ENCODE measurements at places on chromosomes 1 and 21. TPM values are rescaled to one million over a fixed set of nuclear protein-coding genes. Genes with fewer than 3 reads are reported as not detected.

DNA sequence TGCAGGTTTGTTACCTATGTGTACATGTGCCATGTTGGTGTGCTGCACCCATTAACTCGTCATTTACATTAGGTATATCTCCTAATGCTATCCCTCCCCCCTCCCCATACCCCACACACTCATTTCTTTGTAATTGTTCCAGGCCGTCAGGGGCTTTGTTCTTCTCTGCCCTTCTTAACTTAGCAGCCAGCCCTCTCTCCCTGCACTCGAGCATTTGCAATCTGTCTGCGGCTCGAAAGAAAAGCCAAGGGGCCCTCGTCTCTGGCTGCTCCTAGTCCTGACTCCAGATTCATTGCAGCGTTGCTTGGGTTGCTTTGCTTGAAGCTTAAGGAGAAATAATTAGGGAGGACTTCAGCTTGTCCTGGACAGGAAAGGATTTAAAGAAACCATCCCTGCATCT, 85.7 kb downstream of the ATP1A1 start:
- no peaks in the 10 kb centered on the region for H3K36me3 ChIP-seq
- H3K27ac ChIP-seq, result no peak overlapping the region
- no peaks in the 10 kb centered on the region for H3K27me3 ChIP-seq
- DNase-seq, result no peak
- peaks cover 6% of the 10 kb centered on the region for H3K4me1 ChIP-seq

DNA sequence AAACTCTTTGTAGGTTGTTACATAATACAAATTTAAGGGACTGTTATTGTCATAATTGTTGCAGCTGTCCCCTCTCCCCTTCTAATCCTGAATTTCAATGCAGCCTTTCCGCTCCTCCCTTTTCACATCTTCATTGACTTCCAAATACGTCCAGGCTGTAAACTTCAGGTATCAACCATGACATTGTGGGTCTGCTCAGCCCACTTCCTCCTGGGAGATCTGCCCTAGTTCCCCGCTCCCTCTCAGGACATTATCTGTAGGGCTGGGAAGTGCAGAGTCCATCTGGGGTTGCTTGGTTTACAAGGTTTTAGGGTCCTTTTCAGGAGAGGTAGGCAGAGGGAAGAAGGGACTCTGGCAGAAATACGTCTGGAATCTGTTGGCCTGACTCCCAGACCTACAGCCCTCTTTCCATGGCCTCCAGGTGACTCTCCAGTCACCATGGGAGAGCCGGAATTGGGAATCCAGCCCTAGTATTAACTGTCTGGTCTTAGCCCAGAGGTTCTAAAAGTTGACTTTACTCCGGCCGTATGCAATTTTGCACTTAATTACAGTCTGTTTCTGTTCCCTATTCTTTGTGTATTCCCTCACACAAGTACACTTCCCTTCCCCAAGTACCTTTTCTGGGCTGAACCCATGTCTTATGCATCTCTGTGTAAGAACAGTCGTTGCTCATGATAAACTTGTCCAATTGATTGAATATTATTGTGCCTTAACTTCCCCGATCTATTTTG, 4.7 kb upstream of the DENND2D start:
- H3K4me1 ChIP-seq, result peaks cover 30% of the 10 kb centered on the region
- no peaks in the 10 kb centered on the region for H3K36me3 ChIP-seq
- H3K27ac ChIP-seq, result peak overlapping the region; percentile 100
- DNase-seq, result no peak

DNA sequence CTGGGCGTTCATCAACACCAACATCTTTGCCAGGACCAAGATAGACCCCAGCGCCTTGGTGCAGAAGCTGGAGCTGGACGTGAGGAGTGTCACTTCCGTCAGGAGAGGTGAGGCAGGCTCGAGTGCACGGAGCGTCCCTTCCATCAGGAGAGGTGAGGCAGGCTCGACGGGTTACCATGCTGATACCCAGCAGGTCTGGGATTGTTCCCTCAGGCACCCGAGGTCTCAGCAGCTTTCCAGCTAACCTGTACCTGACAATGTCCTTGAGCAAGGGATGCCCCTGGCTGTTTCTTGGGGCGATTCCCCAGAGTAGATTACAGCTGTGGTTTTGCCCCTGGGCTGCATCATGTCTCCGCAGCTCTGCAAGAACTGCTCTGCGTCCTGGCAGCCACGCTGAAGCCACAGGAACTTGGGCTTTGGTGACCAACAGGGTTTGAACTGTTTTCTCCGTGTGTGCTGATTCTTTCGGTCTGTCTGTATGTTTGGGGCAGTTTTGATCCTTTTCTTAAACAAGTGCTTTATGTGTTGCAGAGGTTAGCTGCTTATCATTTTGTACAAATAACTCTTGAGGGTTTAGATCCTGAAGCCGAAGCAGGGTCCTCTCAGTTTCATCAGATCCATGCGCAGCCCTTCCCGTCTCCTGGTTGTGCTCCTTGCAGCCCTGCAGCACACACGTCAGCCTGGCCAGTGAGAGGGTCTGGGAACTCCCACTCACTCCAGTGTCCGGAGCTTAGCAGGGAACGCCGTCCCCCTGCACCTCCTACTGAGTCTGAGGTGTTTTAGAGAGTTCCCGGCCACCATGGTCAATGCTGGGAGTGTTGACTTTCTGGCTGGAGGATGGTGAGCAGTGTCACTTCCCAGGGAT, 4.1 kb downstream of the SLX9 start:
- no peaks in the 10 kb centered on the region for H3K36me3 ChIP-seq
- no peak for DNase-seq
- H3K27me3 ChIP-seq, result no peaks in the 10 kb centered on the region
- no peak overlapping the region for H3K4me3 ChIP-seq
- peaks cover 4% of the 10 kb centered on the region for H3K4me1 ChIP-seq
- H3K27ac ChIP-seq, result no peak overlapping the region

DNA sequence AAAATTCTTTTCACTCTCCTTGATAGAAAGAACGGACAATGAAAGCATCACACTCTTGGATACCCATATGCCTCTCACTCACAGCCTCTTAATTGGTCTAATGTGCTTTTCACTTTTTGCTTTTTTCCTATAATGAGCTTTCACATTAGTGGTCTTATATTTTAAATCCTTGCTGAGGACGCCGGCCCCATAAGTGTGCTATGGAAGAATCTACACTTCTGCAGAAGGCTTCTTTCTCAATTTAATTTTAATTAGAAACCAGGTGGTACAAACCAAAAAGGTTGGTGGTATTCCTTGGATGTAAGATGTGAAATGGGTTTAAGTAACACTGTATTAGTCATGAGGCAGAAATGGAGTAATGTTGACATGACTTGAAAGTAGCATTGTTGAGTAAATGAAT, 190.6 kb upstream of the NFIA start:
- no peaks in the 10 kb centered on the region for H3K36me3 ChIP-seq
- H3K27me3 ChIP-seq, result no peaks in the 10 kb centered on the region
- H3K4me1 ChIP-seq, result no peaks in the 10 kb centered on the region
- no peak overlapping the region for H3K27ac ChIP-seq
- no peak overlapping the region for H3K4me3 ChIP-seq

DNA sequence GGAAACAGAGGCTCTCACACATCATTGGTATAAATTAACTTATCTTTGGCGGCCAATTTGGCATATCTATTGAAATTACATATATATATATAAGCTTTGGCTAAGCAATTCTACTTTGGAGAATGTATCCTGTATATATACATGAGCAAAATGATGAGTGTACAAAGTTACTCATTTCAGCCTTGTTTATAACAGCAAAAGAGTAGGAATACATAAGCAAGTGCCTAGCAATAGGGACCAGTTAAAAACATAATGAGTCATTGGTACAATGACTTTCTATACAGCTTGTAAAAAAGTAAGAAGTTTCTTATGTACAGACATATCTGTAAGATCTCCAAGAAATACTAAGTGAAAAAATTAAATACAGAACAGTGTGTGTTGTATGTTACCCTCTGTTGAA, 190.8 kb downstream of the LTN1 start:
- no peak overlapping the region for H3K4me3 ChIP-seq
- no peak overlapping the region for H3K27ac ChIP-seq
- no peaks in the 10 kb centered on the region for H3K4me1 ChIP-seq
- H3K36me3 ChIP-seq, result no peaks in the 10 kb centered on the region
- DNase-seq, result no peak

DNA sequence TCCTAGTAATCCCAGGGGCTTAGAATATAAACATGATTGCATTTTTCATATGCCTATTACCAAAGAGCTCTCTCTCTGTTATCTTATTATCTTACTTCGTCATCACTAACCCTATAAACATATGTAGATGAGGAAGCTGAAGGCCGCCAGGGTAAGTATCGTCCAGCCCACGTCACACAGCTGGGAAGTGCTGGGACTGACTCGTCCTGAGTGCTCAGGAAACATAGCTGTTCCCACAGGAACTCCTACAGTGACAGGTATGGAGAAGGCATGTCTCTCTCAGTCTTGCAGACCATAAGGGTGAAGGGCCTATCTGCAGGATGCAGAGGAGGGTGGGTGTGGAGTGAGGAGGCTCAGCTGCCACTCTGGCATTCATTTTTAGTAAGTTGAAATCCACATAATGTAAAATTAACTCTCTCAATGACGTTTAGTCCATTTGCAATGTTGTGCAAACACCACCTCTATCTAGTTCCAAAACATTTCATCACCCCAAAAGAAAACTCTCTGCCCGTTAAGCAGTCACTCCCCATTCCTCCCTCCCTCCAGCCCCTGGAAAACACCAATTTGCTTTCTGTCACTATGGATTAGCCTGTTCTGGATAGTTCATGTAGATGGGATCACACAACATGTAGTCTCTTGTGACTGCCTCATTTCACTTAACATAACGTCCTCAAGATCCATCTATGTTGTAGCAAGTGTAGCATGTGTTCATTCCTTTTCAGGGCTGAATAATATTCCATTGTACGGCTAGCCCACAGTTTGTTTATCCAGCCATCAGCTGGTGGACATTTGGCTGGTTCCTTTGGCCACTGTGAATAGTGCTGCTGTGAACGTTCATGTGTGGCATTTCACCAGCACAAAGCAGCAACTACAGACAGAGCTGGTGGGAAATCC, 68.3 kb downstream of the TCP10L start:
- H3K4me3 ChIP-seq, result no peak overlapping the region
- H3K36me3 ChIP-seq, result no peaks in the 10 kb centered on the region
- H3K27me3 ChIP-seq, result no peaks in the 10 kb centered on the region
- peaks cover 6% of the 10 kb centered on the region for H3K4me1 ChIP-seq

DNA sequence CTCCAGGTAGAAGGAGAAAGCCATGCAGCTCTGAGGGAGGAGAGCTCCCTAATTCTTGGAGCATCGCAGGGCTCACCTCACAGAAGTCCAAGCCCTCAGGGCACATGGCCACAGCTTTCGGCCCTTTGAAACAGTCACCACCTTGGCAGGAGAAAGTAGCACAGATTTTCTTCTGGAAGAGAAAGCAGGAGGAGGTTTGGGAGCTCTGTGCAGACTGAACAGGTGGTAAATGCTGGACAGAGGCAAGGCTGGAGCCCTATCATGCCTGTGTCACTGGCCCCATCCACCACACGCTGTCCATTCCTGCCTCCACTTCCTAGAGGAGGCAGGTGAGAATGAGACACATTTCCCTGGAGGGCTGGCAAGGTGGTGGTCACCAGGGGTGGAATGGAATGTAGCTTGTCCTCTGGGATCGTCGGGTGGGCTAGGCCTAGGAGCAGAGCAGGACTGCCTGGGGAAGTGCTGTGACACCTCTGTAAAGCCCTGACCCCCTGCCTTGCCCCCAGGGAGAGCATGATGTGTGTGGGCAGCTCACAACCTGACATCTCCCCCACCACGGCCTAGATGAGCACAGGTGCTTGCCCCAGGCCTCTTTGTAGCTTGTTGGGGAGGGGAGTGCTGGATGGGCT, 2.8 kb upstream of the INPP5B start:
- no peak overlapping the region for H3K4me3 ChIP-seq
- no peak overlapping the region for H3K27ac ChIP-seq
- no peaks in the 10 kb centered on the region for H3K36me3 ChIP-seq
- no peak for DNase-seq
- H3K4me1 ChIP-seq, result peaks cover 4% of the 10 kb centered on the region

GRCh38 chr1:153688276-153688675, 9.8 kb downstream of the NPR1 start:
- no peaks in the 10 kb centered on the region for H3K36me3 ChIP-seq
- H3K27ac ChIP-seq, result no peak overlapping the region
- H3K4me3 ChIP-seq, result no peak overlapping the region
- H3K27me3 ChIP-seq, result no peaks in the 10 kb centered on the region

DNA sequence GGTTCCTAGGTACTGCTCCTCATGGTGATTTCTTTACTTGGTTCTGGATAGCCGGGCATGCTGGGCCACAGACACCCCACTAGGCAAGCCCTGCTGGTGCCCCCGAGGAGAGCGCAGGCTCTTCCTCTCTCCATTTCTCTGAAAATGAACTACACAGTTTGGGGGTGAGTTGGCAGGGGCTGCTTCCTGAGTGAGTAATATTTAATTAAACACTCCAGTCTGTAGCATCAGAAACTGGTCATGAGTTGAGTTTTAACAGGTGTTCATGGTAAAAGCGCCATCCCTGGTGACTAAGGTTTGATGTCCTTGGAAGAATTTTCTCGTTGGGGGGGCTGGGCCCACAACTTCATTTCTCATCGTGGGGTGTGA, 1.7 kb downstream of the SPSB1 start:
- H3K4me3 ChIP-seq, result peak overlapping the region; percentile 95
- no peaks in the 10 kb centered on the region for H3K27me3 ChIP-seq
- H3K4me1 ChIP-seq, result peaks cover 37% of the 10 kb centered on the region
- no peaks in the 10 kb centered on the region for H3K36me3 ChIP-seq

GRCh38 chr1:59143811-59144210, 153.1 kb upstream of the FGGY start:
- no peak for DNase-seq
- no peak overlapping the region for H3K27ac ChIP-seq
- H3K27me3 ChIP-seq, result no peaks in the 10 kb centered on the region
- H3K36me3 ChIP-seq, result no peaks in the 10 kb centered on the region
- no peak overlapping the region for H3K4me3 ChIP-seq
- no peaks in the 10 kb centered on the region for H3K4me1 ChIP-seq

- H3K27me3 ChIP-seq, result no peaks in the 10 kb centered on the region
- H3K4me1 ChIP-seq, result no peaks in the 10 kb centered on the region
- H3K36me3 ChIP-seq, result no peaks in the 10 kb centered on the region
Measured at GRCh38 chr1:114235960-114236359, 82.3 kb upstream of the SYT6 start.

C8B gene
- not detected for total RNA-seq

S100A1 gene
- not detected for total RNA-seq

CAMSAP2 gene
- total RNA-seq, result 4.9 TPM

COL8A2 gene
- total RNA-seq, result 0.83 TPM

NUDT4B gene
- total RNA-seq, result 9.1 TPM

BCAR3 gene
- 55.1 TPM for total RNA-seq

All from Peyer's patch (tissue), 4 donors.